ENCODE measurements at places on chromosomes 12 and 14.

GRCh38 chr14:54737132-54737711 is 165.4 kb downstream of the GCH1 start:
- no peak for DNase-seq

- DNase-seq: no peak
Measured at GRCh38 chr12:19048943-19049342, 80.6 kb upstream of the PLEKHA5 start.

GRCh38 chr12:114445401-114446323 is 39.7 kb upstream of the TBX5 start:
- no peak for DNase-seq

GRCh38 chr12:70854881-70855568 is 65.5 kb downstream of the PTPRR start:
- DNase-seq: no peak

- DNase-seq: no peak
Measured at GRCh38 chr12:57604992-57605810, 577 bp downstream of the DTX3 start.

DNA sequence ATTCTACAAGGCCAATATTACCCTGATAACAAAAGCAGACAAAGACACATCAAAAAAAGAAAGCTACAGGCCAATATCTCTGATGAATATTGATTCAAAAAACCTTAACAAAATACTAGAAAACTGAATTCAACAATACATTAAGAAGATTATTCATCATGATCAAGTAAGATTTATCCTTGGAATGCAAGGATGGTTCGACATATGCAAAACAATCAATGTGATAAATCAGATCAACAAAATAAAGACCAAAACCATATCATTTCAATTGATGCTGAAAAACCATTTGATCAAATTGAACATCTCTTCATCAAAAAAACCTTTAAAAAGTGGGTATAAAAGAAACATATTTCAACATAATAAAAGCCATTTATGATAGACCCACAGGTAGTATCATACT is 117.3 kb downstream of the CPNE8 start:
- DNase-seq: no peak

DNA sequence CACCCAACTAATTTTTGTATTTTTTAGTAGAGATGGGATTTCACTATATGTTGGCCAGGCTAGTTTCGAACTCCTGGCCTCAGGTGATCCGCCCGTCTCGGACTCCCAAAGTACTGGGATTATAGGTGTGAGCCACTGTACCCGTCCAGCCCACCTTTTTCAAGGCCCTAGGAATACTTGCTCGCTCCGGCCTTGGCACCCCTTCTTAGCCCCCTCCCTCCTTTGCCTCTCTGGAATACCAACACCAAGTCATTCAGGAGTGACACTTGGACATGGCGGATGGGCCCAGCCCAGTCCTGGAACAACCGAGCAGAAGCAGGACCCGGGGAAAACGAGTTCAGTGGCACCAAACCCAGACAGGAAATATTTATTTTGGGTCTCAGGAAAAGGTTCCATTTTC is 29.1 kb downstream of the PLEKHG3 start:
- no peak for DNase-seq

- peak; percentile 39 for DNase-seq
Measured at GRCh38 chr12:54126029-54126695, 62.6 kb downstream of the SMUG1 start.

DNA sequence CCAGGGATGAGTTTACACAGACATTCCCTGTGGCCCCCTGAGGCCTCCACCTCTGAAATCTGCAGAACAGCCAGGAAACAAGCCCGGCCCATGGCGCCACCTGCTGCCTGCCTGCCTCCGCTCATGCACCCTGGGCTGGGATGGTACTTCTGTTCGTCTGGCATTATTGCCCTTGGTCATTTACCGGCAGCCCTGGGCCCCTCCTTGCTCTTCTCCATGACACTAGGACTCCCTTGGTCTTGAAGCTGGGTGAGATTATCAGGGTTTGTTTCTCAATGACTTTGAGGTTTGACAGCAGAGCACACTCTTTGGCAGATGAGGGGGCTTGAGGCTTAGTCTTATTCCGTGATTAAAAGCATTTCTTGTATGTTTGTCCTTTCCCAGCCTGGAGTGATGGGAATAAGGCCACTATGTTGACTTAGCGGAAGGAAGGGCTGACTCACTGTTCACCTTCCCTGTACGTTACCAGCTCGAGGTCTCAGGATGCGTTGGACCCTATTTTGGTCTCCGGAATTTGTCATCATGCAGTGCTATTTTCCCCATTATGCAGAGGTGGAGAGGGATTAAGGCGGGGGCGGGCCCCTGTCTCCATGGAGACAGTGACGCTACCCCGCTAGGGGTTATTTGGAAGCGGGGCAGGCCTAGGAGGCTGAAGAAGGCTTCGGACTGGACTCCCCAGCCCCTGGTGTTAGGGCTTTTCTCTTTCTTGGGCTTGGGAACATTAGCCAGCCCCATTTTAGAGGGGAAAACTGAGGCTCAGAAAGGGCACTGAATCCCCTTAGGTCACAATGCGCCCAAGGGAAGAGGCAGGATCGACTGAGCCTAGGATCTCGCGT is 706 bp upstream of the PEX5 start:
- DNase-seq: peak; percentile 67

- DNase-seq: no peak
Measured at GRCh38 chr12:54555670-54556257, 6.4 kb downstream of the PDE1B start.

DNA sequence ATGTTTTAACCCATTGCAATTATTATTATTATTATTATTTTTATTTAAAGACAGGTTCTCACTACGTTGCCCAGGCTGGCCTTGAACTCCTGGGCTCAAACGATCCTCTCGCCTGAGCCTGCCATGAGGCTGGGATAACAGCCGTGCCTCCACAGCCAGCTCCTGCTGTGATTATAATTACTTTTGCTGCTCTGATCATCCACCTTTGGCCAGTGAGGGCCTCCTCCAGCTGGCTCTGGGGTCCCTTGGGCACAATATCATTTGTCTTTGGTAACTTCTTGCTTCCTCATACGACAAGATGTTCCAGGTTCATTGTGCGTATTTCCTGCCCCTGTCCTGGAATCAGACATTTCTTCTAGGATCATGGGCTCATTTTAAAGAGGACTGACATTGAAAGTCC is 28.4 kb downstream of the LRTM2 start:
- DNase-seq: no peak

GRCh38 chr12:53217051-53217930 is 10.2 kb upstream of the ITGB7 start:
- no peak for DNase-seq

GRCh38 chr14:58639842-58640484 is 2.2 kb downstream of the DACT1 start:
- no peak for DNase-seq

- DNase-seq: no peak
Measured at GRCh38 chr14:31545328-31545727, 15.9 kb upstream of the NUBPL start.

DNA sequence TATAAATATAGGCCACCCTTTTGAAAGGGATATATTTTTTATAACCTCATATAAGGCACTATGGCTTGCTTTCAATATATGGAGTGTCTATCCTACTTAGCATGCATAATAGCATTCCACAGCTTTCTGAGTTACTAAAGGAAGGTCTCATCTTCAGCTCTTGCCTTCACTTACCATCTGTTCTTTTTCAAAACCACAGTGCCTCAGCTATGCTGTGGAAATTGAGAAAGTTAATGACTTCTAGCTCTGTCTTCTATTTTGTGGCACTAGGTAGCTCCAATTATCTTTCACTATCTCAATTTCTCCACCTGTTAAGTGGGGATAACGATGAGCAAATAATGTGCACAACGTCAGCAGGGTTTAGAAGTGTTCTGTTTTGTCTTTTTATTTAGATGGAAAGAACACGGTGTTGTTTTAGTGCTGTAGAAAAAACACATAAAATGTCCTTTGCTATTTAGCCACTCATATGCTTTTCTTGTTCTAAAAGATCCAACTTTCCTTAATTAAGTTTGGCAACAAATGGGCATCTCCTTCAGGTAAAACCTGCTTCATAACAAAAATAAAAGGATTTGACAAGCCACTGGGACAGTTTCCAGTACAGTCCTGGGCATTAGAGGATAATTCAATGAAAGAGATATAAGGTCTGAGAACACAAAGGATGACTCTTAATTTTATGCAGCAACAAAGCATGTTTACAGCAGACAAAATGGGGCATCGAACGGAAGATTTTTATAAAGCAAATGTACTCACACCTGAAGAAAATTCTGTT is 462.0 kb upstream of the SYT1 start:
- DNase-seq: no peak

- DNase-seq: no peak
Measured at GRCh38 chr12:20132818-20133217, 235.5 kb upstream of the PDE3A start.

- no peak for DNase-seq
Measured at GRCh38 chr12:64995816-64996215, 125.3 kb downstream of the WIF1 start.

- DNase-seq: peak; percentile 77
Measured at GRCh38 chr14:76926521-76927251, 100.5 kb downstream of the LRRC74A start.

GRCh38 chr12:114266536-114266935 is 139.4 kb downstream of the TBX5 start:
- no peak for DNase-seq

DNA sequence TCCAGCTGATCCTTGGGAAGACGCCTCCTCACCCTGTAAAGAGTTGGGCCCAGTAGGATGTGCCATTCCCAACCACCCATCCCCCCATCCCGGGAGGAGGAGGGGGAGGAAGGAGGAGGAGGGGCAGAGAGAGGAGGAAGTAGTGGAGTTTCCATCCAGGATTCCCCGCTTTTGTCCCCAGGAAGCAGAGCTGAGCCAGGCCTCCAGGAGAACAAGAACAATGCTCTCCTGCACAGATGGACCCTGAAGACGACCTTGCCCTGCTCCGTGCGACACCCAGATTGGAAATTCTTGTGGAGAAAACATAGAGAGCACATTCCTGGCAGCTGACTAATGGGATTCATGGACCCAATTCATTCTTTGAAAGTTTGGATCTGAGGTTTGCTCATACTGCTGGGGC is 132.3 kb upstream of the CRY1 start:
- no peak for DNase-seq

- peak; percentile 22 for DNase-seq
Measured at GRCh38 chr12:71639341-71639760, 24.3 kb downstream of the ZFC3H1 start.

GRCh38 chr12:110733900-110734299 is 8.8 kb downstream of the PPP1CC start:
- DNase-seq: no peak

DNA sequence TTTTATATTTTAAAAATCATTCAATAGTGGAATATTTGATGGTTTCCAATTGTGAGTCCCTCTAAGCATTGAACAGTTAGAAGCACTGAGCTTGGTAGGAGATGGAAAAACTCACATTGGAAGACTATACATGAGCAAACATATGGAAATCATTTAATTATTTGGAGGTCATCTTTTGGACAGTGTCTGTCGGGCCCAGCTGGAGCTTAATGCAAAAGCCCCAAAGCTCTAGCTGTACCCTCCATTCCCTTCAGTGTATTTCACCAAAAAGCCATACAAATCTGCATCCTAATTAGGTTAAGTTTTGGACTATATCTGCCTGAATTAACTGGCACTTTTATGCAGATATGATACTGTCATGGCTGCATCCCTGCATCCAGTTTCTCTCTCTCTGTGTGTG is 365.7 kb downstream of the FLRT2 start:
- no peak for DNase-seq

DNA sequence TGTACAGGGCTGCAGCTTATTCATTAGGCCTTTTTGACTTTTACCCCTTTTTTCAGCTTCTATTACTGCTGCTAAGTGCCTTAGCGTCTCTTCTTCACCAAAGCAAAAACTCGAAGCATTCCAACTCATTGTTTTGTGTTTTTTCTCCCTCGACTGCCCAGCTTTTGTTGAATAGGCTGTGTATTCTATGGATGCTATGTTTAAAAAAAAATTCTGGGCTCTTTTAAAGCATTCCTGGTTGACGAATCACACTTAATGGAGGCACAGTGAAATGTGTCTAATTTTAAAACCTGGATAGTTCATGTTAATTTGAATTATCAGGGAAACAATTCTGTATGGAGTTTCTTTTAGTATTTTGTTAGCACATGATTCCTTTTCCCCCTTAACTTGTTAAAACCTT is 29.7 kb downstream of the KTN1 start:
- DNase-seq: no peak

- no peak for DNase-seq
Measured at GRCh38 chr12:132560364-132560613, 50.1 kb downstream of the LRCOL1 start.

GRCh38 chr14:19800282-19801117 is 3.1 kb upstream of the OR4N2 start:
- no peak for DNase-seq

DNA sequence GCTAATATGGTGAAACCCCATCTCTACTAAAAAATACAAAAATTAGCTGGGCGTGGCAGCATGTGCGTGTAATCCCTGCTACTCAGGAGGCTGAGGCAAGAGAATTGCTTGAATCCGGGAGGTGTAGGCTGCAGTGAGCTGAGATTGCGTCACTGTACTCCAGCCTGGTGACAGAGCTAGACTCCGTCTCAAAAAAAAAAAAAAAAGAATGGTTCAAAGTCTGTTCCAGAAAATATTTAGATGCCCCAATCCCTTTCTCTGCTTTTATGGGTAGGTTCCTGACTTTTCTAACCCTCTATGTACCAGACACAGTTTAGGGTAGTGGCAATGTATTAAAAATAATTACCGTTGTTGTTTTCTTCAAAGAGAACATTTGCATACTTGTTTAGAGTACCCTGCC is 161.4 kb downstream of the STXBP6 start:
- DNase-seq: no peak

GRCh38 chr14:56170877-56171422 is 52.7 kb downstream of the PELI2 start:
- no peak for DNase-seq

DNA sequence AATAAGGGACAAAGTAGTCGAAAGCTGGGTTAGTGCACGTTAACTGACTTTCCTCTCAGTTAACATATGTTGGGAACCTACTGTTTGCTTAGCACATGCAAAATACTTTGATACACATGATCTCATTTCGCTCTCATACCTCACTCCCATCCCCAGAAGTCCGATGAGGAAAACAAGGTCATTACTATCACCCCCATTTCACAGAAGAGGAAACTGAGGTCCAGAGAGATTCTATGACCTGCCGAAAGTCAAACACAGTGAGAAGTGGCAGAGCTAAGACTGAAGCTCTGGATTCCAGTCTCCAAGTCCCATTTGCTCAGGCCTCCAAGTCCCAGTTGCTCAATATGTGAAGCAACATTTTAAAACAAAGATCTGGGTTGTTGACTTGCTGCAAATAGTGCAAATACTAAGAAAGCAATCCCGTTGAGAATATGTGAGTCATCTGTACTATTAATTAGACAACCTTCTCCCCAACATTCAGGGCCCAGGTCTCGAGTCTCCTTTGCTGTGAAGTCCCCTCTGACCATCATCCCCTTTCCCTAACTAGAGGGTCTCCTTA is 170.6 kb upstream of the PWP1 start:
- DNase-seq: no peak

DNA sequence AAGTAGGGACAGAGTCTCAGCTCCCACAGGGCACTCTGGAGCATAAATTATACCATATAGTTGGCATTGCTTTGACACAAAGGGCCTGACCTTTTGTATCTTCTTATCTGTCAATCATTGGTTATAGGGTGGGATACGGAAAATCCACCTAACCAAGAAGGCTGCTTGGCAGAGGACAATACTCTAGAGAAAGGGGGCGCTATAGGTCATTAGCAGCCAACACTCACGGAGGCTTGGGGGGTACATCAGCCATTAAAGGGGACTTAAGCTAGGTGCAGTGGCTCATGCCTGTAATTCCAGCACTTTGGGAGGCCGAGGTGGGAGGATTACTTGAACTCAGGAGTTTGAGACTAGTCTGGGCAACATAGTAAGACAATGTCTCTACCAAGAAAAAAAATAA is 22.9 kb downstream of the SPTSSA start:
- no peak for DNase-seq

All from B cell (primary cell).